Jurkat, Clone E6-1 (cell line): ENCODE measurements at places on chromosomes 2 and 18.
A peak's percentile ranks its signal among the peaks of the same experiment; 100 is the strongest.

DNA sequence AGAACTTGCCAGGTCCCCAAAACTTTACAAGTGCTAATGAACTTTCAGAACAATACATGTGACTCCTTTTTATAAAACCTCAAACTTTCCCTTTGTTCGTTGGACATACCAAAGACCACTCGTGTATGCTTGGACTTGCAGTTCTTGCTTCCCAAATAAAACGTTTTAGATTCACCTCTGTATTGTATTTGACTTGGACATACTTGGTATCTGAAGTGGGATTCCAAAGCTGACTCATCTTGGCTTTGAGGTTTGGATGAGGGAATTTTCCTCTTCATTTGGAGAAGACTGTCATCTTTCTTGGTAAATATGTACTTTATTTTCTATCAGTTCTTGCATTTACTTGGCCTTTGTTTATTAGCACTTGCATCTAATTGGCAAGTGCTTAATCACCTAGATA is 8.0 kb upstream of the CYB5A start:
- DNase-seq, result no peak

GRCh38 chr18:10322004-10322403 is 132.4 kb upstream of the APCDD1 start:
- DNase-seq, result no peak

DNA sequence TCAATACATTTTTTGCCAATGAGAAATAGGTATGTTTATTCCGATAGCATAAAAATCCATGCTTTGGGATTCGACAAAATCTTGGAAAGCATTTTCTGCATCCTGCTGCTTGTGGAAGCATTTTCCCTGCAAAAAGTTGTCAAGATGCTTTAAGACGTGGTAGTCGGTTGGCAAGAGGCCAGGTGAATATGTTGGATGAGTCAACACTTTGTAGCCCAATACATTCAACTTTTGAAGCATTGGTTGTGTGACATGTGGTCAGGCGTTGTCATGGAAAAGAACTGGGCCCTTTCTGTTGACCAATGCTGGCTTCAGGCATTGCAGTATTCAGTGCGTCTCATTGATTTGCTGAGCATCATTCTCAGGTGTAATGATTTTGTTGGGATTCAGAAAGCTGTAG is 764.5 kb downstream of the TRIB2 start:
- no peak for DNase-seq

- DNase-seq, result no peak
These were observed 309.0 kb upstream of the GULP1 start for GRCh38 chr2:187982668-187983067.

DNA sequence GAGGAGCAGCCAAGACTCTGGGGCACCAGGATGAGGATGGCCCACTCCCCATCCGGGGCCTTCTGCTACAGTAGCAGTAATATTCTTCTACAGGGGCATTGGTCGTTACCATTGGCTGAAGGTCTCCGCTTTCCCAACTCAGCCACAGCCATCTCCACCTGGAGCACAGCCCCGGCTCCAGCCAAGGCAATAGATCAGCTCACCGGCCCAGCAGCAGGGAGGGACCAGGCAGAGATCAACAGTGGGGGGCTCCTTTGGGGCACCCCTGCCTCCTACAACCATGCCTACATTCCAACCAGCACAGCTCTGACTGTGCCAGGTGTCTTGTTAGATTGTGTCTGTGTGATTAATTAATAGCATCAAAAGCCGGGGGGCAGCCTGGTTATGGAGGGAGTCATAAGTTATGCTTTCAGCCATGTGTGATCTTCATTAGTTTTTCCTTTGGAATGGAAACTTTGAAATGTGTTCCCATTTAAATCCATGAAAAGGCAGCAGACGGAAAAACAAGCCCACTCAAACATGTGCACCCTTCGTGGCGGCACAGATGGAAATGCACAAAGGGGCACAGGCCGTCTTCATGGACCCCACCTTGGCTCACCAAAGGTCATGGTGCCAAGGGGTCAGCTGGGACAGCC is 68.6 kb upstream of the BZW1 start:
- DNase-seq, result no peak

DNA sequence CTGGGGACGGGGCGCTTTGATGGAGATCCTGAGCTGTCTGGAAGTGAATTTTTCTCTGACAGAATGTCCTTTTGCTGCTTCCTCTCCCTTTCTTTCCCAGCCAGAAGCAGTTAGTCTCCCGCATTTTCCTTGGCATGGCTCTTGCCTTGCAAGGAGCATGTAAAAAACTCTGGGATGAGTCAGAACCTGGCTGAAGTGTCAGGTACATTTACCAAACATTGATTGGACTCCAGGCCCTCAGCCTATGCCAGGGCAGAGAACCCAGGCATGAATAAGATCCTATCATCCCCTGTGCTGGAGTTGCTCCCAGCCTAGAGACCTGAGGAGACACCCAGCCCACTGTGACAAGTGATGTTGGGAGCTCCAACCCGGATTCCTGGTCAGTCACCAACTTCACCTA is 21.6 kb downstream of the STON1 start:
- DNase-seq, result no peak

DNA sequence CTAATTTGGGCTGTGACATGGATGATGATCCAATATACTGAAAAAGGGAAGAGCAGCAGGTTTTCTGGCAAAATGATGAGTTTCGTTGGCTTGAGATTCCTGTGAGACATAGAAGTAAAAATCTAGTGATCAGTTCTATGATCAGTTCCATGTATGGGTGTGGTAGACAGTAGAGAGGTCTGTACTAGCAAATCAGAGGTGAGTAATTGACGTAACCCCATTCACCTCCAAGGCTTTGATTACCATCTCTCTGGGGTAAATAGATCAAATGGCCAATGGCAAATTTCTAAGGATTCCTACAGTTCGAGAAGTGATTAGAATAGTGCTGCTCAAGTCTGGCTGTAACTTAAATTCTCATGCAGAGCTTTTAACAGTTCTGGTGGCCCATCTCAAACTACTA is 6.4 kb downstream of the ITGA4 start:
- no peak for DNase-seq

DNA sequence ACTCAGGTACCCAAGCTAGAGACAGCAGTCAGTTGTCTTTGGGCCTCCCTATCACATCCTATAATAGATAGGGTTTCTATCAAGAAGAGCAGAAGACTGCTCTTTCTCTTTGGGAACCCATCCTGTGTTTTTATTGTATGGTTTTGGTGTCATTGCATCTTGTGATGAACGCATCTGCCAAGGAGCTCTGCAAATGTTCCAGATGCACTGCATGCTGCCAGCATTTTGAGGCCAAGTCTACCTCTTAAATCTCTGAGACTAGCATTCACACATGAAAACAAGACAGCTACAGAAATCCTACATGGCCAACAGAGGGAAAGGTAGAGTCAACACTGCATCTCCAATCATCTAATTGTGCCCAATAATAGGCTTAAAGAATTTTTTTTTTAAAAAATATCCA is 14.0 kb downstream of the SEMA4F start:
- no peak for DNase-seq

GRCh38 chr2:167980439-167980838 is 267.0 kb downstream of the STK39 start:
- DNase-seq, result no peak

DNA sequence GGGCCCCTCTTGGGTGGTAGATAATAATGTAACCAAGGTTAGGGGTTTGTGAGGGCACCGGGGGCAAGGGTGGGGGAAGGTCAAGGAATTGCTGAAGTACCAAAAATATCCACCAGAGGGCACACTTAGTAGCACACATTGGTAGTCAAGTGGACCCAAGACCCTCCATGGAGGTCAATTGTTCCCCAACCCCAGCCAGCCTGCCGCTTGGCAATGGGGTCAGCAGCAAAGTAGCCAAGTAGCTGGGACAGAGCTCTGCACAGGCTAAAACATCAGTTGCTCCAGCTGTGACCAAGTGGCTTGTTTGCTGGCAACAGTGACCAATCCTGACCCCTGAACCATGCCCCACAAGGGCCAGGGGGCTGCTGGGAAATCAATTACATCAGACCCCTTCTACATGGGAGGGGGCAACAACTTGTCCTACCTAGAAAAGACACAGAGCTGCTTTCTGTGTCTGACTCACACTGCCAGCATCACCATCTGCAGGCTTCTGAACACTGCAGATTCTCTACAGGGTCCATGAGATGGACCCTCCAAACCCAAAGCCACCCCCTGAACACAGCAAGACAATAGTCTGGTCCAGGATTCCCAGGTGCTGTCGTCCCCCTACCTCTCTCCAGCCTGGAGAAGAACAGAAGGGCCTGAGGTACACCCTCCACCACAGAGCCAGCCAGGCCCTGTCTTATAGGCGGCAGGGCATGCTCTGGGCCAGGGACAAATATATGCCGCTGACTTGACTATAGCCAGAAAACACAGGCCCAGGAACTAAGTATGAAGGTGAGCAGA is 76.0 kb downstream of the EMX1 start:
- peak; percentile 48 for DNase-seq

DNA sequence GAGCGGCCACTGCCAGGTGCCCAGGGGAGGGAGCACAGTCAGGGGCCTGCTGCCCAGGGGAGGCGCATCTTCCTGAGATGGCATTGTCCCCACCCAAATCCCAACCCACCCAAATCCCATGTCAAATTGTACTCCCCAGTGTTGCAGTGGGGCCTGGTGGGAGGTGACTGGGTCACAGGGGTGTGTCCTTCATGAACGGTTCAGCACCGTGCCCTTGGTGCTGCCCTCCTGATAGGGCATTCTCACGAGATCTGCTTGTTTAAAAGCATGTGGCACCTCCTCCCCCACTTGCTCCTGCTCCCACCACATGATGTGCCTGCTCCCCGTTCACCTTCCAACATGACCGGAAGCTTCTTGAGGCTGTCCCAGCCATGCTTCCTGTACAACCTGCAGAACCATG is 27.6 kb downstream of the ANKMY1 start:
- DNase-seq, result no peak

GRCh38 chr2:27741673-27742072 is 29.8 kb upstream of the MRPL33 start:
- no peak for DNase-seq

GRCh38 chr2:111904726-111905474 is 6.5 kb downstream of the MERTK start:
- no peak for DNase-seq

DNA sequence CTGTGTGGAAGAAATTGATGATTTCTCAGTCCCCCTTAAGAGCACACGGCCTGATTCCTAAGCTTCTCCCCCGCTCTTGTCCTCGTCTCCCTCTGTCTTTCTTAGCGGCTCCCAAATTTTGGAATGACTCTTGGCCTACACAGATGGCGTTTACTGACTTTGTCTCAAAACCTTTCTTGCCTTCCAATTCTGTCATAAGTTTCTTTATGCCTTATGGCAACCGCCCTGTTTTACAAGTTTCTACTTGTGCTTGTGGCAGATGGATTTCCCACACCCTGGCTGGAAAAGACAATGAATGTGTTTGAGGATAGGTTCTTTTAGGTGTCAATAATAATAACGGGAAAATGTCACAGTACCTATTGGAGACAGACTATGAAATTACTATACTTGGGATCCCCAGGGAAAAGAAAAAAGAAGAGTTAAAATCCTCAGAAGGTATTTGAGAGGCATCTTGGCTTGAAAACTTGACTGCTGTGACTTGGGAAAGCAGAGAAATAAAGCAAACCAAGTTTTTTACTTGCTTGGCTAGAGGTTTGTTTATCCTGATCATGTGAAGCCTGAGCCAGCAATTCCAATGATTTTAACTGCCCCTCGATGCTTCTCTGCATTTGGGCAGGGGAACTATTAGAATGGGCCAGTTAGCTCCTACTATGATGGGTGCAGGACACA is 276.4 kb downstream of the HRH4 start:
- DNase-seq, result no peak

DNA sequence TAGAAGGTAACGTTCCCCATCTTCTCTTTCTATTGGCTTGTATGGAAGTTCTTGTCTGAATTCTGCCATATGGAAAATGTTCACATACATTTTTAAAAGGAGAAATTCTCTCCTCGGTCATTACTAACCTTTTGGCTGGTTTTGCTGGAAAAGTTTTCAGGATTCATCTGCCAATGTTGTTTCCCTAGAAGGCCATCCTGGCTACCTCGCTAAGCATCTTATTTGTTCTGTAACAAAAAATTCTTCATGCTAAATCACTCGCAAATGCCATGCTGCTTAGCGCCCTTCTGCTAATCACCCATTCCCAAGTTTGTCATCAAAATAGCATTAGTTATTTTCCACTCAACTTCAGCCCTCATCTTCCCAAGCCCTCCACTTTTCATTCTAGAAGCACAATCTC is 262.0 kb downstream of the SLC8A1 start:
- no peak for DNase-seq

DNA sequence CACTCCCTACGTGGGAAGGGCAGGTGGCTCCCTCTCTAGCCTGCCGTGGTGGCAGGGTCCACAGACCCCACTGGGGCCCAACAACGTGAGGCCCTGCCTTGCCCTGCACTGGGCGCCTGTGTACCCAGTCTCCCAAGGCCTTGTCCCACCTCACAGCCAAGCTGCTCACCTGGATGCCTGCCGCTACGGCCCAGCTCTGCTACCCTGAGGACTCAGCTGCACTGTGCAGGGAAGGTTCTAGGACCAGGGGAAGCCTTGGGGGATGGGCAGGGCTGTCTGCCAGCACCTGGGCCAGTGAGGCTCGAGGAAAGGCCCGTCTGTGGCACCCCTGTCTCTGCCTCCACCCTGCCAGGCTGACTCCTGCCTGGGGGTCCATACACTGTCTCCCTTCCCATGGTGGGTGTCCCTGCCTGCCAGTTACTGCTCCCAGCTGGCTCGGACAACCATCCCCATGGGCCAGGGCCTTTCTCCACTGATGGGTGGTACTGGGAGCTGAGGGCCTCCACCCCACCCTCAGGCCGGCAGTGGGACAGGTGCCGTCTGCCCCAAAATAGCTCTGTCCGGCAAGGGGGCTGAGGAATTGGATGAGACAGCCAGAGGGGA is 33.2 kb downstream of the HS6ST1 start:
- DNase-seq, result no peak

GRCh38 chr2:12010059-12010458 is 263.6 kb downstream of the LPIN1 start:
- DNase-seq, result no peak

DNA sequence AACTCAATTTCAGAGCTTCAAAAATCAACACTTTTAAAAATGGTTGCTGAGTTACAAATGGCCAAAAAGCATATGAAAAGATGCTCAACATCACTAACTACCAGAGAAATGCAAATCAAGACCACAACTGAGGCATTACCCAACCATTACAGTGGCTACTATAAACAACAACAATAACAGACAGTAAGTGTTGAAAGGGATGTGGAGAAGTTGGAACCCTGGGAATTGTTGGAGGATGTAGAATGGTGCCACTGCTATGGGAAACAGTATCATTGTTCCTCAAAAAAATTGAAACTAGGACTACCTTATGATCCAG is 173.3 kb upstream of the SPRED2 start:
- DNase-seq, result no peak
